Psoas muscle (tissue), 8 donors: ENCODE measurements at places on chromosomes 12 and 14.

DNA sequence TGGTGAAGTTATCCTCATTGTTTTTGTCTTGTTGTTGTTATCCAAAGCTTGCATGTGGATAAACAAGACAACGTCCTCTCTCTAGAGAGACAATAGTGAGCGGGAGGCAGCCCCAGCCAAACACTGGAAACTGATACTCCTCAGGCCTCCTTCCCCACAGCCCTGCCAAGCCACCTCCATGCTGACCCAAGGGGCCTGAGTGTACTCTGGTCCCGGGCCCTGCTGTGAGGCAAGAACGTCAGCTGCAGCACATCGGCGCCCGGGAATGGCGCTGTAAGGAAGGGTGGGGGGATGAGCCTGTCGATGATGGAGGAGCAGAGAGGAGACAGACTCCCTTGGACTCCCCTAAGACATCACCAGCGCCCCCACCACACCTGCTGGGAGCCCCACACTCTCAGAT lies 83.6 kb downstream of the ANO2 start:
- no peak overlapping the region for H3K27ac ChIP-seq
- no peaks in the 10 kb centered on the region for H3K27me3 ChIP-seq
- H3K4me3 ChIP-seq = no peak overlapping the region

DNA sequence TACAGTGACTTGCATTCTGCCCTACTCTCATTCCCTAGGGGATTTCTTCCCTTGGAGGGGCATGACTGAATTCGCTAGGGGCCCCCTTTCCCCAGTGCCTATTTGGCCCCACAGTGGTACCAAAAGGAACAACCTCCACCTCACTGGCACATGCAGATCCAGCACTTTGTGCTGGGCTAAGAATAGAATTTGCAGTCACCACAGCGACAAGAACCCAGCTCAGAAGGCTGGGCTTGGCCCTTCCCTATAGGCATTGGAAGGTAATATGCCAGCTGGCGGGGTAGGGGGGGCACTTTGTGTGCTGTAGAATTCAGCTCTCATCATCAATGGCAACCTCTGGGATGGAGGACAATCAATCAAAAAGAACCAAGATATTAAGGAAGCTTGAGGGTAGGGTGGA lies 13.9 kb downstream of the BAZ2A start:
- peaks cover 11% of the 10 kb centered on the region for H3K4me1 ChIP-seq
- no peak for DNase-seq
- H3K27ac ChIP-seq = peak overlapping the region; percentile 51

- no peaks in the 10 kb centered on the region for H3K27me3 ChIP-seq
- H3K27ac ChIP-seq = peak overlapping the region; percentile 62
- H3K36me3 ChIP-seq = no peaks in the 10 kb centered on the region
- H3K4me1 ChIP-seq = peaks cover 17% of the 10 kb centered on the region
- DNase-seq = peak; percentile 83
- H3K4me3 ChIP-seq = peak overlapping the region; percentile 80
Measured at GRCh38 chr12:48956279-48957140, 777 bp downstream of the ARF3 start.

- H3K27me3 ChIP-seq = no peaks in the 10 kb centered on the region
- H3K4me3 ChIP-seq = no peak overlapping the region
- no peaks in the 10 kb centered on the region for H3K4me1 ChIP-seq
- DNase-seq = peak; percentile 44
Measured at GRCh38 chr14:23399591-23399990, 8.5 kb downstream of the MYH6 start.

DNA sequence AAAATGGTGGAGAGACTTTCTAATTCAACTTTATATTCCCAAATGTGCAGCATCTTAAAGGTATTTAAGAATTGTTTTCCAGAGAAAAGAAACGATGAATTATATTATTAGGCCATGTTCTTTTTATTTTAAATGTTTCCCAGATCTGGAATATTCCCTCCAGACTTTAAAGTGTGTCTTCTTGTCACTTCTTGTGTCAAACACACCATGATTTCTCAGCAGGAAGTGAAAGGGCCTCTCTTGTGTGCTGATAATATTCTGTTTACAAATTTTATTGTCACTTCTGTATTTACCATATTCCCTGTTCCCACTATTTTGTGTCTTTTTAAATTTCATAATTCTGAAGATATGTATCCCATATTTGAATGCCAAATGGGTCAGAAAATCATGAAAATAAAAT lies 455.0 kb upstream of the FLRT2 start:
- no peak for DNase-seq
- H3K4me3 ChIP-seq = no peak overlapping the region
- no peaks in the 10 kb centered on the region for H3K4me1 ChIP-seq
- no peaks in the 10 kb centered on the region for H3K27me3 ChIP-seq
- H3K27ac ChIP-seq = no peak overlapping the region
- no peaks in the 10 kb centered on the region for H3K36me3 ChIP-seq

DNA sequence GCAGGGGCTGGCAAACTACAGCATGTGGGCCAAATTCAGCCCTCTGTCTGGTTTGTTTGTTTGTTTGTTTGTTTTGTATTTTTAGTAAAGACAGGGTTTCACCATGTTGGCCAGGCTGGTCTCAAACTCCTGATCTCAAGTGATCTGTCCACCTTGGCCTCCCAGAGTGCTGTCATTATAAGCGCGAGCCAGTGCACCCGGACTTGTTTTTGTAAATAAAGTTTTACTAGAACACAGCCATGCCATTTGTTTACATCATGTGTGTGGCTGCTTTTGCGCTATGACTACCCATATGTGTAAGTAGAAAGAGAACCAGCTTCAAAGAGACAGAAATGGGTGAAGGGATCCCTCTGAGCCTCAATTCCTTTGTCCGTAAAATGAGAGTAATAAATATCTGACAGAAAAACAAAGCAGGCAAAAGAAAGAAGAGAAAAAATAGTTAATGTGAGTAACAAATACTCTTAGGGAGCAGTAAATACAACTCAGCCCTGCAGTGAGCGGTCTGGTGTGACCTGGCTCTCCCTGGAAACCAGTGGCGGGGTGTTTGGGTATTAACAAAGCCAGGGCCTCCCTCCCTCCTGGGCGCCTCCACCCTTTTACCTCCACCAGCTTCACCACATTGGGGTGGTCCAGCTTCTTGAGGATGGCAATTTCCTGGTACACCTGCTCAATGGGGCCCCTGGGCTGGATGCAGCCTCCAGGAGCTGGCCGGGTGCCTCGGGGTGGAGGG lies 33.1 kb downstream of the CAMKK2 start:
- no peaks in the 10 kb centered on the region for H3K4me1 ChIP-seq
- H3K36me3 ChIP-seq = peaks cover 3% of the 10 kb centered on the region
- H3K4me3 ChIP-seq = no peak overlapping the region
- no peaks in the 10 kb centered on the region for H3K27me3 ChIP-seq
- no peak for DNase-seq

DNA sequence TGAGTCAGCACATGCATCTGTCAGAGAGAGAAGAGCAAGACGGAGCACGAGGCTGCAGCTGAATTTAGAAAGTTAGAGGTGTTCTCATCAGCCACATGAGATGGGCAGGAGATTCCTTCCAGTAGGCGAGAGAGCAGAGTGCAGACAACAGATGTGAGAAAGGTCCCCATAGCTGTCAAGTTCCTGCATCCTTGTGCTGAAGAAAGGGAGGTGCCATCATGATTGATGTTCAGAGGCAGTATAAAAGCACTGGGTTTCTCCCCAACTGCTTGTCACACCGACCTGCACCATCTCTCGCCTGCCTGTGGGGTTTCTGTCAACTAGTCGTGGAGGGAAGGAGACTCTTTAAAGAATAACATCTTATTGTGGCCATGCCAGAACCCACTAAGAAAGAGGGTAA lies at the start of gene MYBPC1:
MYBPC1 (plus strand) TSS at position 272 of the 400 bp plus-strand sequence; CDS start at position 372, 100 bp downstream.
- H3K36me3 ChIP-seq = no peaks in the 10 kb centered on the region
- no peak for DNase-seq
- peak within 1 kb of the TSS; percentile 88 for H3K27ac ChIP-seq
- no peaks in the 10 kb centered on the region for H3K27me3 ChIP-seq
- H3K4me3 ChIP-seq = peak within 1 kb of the TSS; percentile 65
- peaks cover 24% of the 10 kb centered on the region for H3K4me1 ChIP-seq

DNA sequence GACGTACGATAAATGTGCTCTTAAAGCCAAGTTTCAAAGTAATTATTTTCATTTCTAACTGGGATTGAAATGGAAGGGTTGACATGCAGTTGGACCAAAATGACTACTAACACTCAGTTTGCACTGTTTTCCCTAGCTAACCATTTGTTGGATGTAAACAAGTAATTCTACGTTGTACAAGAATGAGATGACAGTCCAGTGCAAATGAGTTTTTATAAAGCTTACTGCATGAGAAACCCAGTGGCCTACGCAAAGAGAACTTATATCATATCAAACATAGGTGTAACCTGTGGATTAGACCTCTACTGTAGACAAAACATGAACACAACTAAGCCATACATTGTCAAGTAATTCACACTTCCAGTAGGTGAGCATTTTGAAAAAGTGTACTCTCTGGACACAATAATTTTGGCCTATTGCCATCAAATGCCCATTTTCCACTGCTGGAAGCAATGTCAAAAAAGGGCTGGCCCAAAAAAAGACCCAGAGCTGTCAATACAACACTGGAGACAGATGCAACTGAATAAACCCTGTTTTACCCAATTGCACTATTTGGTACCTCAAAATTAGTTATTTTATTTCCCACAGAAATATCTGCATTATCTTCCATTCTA lies 12.8 kb downstream of the SLC38A2 start:
- H3K27me3 ChIP-seq = no peaks in the 10 kb centered on the region
- no peak for DNase-seq
- H3K4me3 ChIP-seq = no peak overlapping the region
- H3K27ac ChIP-seq = peak overlapping the region; percentile 1

- peaks cover 91% of the 10 kb centered on the region for H3K4me1 ChIP-seq
- H3K4me3 ChIP-seq = no peak overlapping the region
- H3K27me3 ChIP-seq = no peaks in the 10 kb centered on the region
- H3K27ac ChIP-seq = peak overlapping the region; percentile 11
- no peaks in the 10 kb centered on the region for H3K36me3 ChIP-seq
Measured at GRCh38 chr12:116125956-116126566, 151.4 kb downstream of the MED13L start.

DNA sequence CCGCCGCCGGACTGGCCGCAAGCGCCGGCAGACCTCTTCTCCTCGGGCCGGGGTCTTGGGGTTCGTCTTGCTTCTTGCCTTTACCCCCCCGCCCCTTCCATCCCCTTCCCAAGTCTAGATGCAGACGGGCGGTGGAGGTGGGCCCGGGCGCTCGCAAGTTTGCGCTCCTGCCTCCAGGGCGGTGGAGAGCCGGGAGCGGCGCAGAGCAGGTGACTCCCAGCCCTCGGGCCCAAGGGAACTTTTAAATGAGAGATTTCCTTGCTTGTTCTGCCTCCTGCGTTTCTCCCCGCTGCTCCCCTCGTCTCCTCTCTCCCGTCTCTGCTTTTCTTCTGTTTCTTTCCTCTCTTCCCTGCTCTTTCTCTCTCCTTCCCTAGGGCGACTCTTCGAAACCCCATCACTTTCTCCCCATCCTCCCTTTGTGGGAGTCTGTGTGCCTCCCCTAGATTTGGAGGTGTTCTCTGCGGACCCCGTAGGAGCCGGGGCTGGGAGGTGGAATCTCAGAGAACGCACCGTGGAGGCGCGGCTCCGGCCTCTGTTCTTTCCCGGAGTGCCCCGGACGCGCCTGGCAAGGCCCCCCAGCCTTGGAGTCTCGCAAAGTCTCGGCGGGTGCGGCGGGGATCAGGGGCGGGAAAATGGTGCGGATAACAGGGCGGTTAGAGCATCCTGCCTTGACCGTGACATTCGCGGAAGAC lies 114.7 kb upstream of the MYL2 start:
- no peak overlapping the region for H3K27ac ChIP-seq
- peaks cover 5% of the 10 kb centered on the region for H3K27me3 ChIP-seq
- no peaks in the 10 kb centered on the region for H3K36me3 ChIP-seq
- DNase-seq = no peak

DNA sequence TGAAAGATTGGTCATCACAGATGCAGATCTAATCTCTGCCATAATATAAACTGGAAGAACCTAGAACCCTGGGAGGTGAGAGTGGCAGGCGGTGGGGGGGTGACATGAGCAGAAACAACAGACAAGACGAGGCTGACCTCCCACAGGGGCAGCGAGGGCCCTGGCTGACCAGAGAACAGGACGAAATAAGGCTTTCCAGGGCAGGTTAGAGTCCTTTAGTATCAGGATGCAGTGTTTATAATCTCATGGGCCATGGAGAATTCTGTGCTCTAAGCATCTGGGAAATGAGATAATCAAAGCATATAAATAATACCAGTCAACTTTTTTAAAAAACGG lies 102.7 kb upstream of the BCL2L14 start:
- no peak overlapping the region for H3K27ac ChIP-seq
- H3K36me3 ChIP-seq = no peaks in the 10 kb centered on the region
- no peak for DNase-seq

DNA sequence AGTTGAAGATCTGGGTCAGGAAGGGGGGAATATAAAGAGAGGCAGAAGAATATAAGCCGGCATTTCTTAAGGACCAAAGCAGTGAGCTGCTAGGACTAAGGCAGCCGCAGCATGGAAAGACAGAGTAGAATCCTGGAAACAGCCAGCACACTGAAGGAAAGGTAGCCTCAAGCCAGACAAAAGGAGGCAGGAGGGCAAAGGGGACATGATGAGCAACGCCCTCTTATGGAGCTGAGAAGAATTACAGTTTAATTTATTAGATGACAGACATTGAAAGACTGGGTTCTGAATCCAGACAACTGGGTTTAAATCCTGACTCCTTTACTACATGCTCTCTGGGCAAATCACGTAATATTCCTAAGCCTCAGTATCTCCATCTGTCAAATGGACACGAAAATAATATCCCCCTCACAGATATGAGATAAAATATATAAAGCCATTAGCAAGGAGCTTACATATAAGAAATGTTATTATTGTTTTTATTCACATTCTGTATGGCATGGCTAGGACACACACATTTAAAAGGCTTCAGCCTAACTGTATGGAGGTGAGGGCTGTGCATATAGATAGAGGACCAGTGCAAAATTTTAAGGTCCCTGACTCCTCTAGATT lies 8.1 kb upstream of the PCED1B start:
- no peaks in the 10 kb centered on the region for H3K4me1 ChIP-seq
- DNase-seq = no peak
- H3K27me3 ChIP-seq = peaks cover 3% of the 10 kb centered on the region
- no peaks in the 10 kb centered on the region for H3K36me3 ChIP-seq
- H3K4me3 ChIP-seq = no peak overlapping the region
- H3K27ac ChIP-seq = no peak overlapping the region

- H3K27ac ChIP-seq = no peak overlapping the region
- no peaks in the 10 kb centered on the region for H3K4me1 ChIP-seq
- no peaks in the 10 kb centered on the region for H3K27me3 ChIP-seq
- H3K36me3 ChIP-seq = no peaks in the 10 kb centered on the region
- no peak overlapping the region for H3K4me3 ChIP-seq
Measured at GRCh38 chr12:93530358-93530757, 42.1 kb upstream of the SOCS2 start.

- H3K4me3 ChIP-seq = no peak overlapping the region
- H3K27ac ChIP-seq = no peak overlapping the region
- H3K27me3 ChIP-seq = no peaks in the 10 kb centered on the region
- H3K36me3 ChIP-seq = peaks cover 14% of the 10 kb centered on the region
Measured at GRCh38 chr12:104985206-104985605, 910 bp upstream of the NOPCHAP1 start.

GRCh38 chr14:103443111-103443510 lies 57.9 kb downstream of the MARK3 start:
- DNase-seq = no peak
- H3K4me3 ChIP-seq = no peak overlapping the region
- no peaks in the 10 kb centered on the region for H3K27me3 ChIP-seq
- H3K27ac ChIP-seq = no peak overlapping the region
- peaks cover 41% of the 10 kb centered on the region for H3K4me1 ChIP-seq
- H3K36me3 ChIP-seq = peaks cover 12% of the 10 kb centered on the region

- no peaks in the 10 kb centered on the region for H3K27me3 ChIP-seq
- H3K27ac ChIP-seq = no peak overlapping the region
- H3K4me3 ChIP-seq = no peak overlapping the region
- peaks cover 4% of the 10 kb centered on the region for H3K4me1 ChIP-seq
- DNase-seq = no peak
- no peaks in the 10 kb centered on the region for H3K36me3 ChIP-seq
Measured at GRCh38 chr12:93668919-93669418, 8.2 kb upstream of the CRADD start.
